ENCODE measurements at places on chromosomes 1 and 21. TPM values are rescaled to one million over a fixed set of nuclear protein-coding genes. Genes with fewer than 3 reads are reported as not detected.
A peak's percentile ranks its signal among the peaks of the same experiment; 100 is the strongest.

GRCh38 chr1:62784509-62785365, 805 bp downstream of the ATG4C start:
- peak overlapping the region; percentile 94 for H3K27ac ChIP-seq
- H3K4me1 ChIP-seq: peaks cover 25% of the 10 kb centered on the region
- H3K36me3 ChIP-seq: no peaks in the 10 kb centered on the region
- peak; percentile 40 for DNase-seq
- H3K27me3 ChIP-seq: no peaks in the 10 kb centered on the region

DNA sequence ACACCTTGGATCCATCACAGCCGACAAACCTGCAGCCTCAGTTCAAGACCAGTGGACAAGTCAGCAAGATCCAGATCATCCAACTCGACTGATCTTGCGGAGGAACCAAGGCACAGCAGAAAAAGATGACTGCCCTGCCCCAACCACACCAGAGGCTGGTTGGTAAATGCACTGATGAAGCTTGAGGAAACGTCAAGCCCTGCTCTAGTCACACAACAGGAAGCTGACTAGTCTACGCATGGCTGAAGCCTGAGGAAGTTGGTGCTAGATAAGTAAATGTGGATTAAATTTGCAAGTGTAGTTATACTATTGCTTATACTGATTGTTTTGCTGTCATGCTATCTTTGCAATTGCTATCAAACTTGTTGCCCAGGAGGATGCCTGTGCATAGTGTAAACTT, 89.0 kb downstream of the LIPI start:
- H3K4me3 ChIP-seq: no peak overlapping the region
- no peak overlapping the region for H3K27ac ChIP-seq
- no peaks in the 10 kb centered on the region for H3K4me1 ChIP-seq
- no peak for DNase-seq

DNA sequence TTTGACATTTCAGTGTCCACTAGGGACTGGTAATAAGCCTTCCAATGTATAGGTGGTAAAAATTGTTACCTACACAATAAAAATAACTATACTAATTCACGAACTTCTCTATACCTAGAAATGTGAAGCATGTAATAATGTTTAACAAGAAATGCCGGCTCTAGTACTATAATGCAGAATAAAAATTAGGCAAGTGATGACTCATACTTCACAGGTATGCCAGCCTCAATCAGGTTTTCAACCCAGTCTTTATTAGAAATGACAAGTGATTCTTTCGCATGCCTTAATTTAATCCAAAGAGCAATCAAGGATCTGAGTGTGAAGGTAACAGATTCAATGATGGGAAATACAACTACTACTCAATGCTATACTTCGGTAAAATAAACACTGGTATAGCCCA, 134.9 kb downstream of the RERE start:
- no peaks in the 10 kb centered on the region for H3K36me3 ChIP-seq
- H3K4me1 ChIP-seq: peaks cover 4% of the 10 kb centered on the region
- H3K27me3 ChIP-seq: no peaks in the 10 kb centered on the region
- H3K27ac ChIP-seq: no peak overlapping the region
- no peak for DNase-seq

GRCh38 chr1:34786521-34787325, 5.7 kb downstream of the GJB3 start:
- no peak overlapping the region for H3K4me3 ChIP-seq
- no peaks in the 10 kb centered on the region for H3K36me3 ChIP-seq

DNA sequence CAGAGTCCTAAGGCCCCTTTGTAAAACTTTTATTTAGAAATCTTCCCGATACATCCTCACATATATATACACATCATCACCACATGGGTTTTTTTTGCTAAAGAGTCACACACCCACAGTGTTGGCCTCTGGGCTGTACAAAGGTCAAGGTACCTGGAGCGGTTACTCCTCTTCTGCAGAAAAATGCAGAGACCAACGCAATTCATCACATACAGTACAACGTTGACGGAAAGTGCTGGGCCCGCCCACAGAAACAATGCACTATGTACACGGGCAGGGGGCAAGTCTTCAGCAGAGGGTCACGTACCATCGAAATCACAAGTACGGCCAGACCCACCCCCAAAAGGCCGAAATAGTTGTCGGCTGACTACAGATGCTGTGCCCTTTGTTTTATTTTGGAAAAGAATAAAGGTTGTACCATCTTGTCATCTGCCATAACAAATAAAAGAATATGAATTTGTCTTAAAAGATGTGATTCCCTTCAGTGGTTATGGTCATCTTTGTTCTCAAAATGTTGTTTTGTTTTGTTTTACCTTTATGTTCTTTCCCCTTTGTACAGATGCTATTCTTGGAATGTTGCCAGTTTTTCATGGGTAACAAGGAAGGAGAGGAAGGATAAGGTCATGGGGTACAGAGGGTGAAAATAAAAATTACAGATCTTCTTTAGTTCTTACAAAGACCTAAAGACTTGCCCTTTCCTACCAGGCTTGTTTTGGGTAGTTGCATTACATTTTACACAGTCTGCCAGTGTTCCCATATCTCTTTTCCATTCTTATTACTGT, 15.6 kb downstream of the TAL1 start:
- H3K36me3 ChIP-seq: no peaks in the 10 kb centered on the region
- peaks cover 9% of the 10 kb centered on the region for H3K4me1 ChIP-seq
- H3K27ac ChIP-seq: no peak overlapping the region
- DNase-seq: no peak
- no peak overlapping the region for H3K4me3 ChIP-seq
- no peaks in the 10 kb centered on the region for H3K27me3 ChIP-seq

DNA sequence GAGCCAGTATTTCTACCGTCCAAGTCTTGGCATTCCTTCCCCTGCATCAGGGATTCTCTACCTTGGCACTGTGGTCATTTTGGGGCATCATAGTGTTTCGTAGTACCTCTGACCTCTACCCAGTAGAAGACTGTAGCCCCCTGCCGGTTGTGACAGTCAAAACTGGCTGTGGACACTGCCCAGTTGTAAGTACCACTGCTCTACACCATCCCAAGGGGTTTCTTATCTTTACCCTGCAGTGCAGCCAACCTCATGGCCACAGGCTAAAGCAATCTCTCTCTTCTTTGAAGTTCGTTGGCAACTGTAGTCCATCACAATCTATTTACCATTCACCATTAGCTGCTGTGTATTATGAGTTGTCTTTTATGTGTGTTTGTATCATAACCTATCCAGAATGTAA, 29.3 kb upstream of the ERO1B start:
- H3K27me3 ChIP-seq: no peaks in the 10 kb centered on the region
- H3K27ac ChIP-seq: no peak overlapping the region
- H3K4me1 ChIP-seq: no peaks in the 10 kb centered on the region
- no peak overlapping the region for H3K4me3 ChIP-seq
- no peak for DNase-seq

GRCh38 chr1:78427506-78427905, 63.3 kb upstream of the PTGFR start:
- H3K27ac ChIP-seq: no peak overlapping the region
- H3K4me1 ChIP-seq: peaks cover 8% of the 10 kb centered on the region
- H3K4me3 ChIP-seq: no peak overlapping the region
- no peaks in the 10 kb centered on the region for H3K36me3 ChIP-seq

- H3K4me3 ChIP-seq: no peak overlapping the region
- H3K27ac ChIP-seq: no peak overlapping the region
- H3K36me3 ChIP-seq: no peaks in the 10 kb centered on the region
- H3K4me1 ChIP-seq: no peaks in the 10 kb centered on the region
Observed at GRCh38 chr1:191350938-191351337, 807.3 kb upstream of the RGS18 start.

DNA sequence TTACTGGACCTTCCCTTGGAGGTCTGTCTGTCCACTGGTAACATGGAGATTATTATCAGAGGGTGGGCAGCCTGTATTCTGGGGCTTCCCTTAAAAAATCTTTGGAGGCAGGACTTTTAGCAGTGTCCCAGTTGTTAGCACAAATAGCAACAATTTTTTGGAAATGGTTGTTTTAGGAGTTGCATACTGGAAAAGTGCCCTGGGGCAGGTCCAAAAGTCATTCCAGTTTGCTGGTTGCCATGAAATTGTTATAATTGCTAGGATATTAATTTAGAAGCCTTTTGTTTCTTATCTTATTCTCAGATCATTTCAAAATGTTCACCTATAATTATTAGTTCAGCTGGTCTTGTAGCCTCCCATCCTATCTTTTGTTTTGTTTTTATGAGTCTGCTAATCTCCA, 71.0 kb downstream of the PTGS2 start:
- H3K4me1 ChIP-seq: peaks cover 2% of the 10 kb centered on the region
- no peak overlapping the region for H3K4me3 ChIP-seq
- no peak overlapping the region for H3K27ac ChIP-seq
- DNase-seq: no peak
- H3K36me3 ChIP-seq: no peaks in the 10 kb centered on the region

- no peak for DNase-seq
- H3K4me1 ChIP-seq: peaks cover 5% of the 10 kb centered on the region
- H3K27me3 ChIP-seq: no peaks in the 10 kb centered on the region
- no peak overlapping the region for H3K27ac ChIP-seq
- H3K4me3 ChIP-seq: no peak overlapping the region
Observed at GRCh38 chr1:84246213-84246612, 55.3 kb upstream of the SAMD13 start.

GRCh38 chr1:220734571-220735326, 13.4 kb upstream of the MTARC2 start:
- H3K4me1 ChIP-seq: peaks cover 29% of the 10 kb centered on the region
- no peak overlapping the region for H3K27ac ChIP-seq
- no peak for DNase-seq
- H3K4me3 ChIP-seq: no peak overlapping the region
- no peaks in the 10 kb centered on the region for H3K36me3 ChIP-seq

- H3K27ac ChIP-seq: no peak overlapping the region
- no peak overlapping the region for H3K4me3 ChIP-seq
- no peak for DNase-seq
- H3K4me1 ChIP-seq: no peaks in the 10 kb centered on the region
Observed at GRCh38 chr1:235820061-235820460, 46.6 kb downstream of the LYST start.

- no peaks in the 10 kb centered on the region for H3K36me3 ChIP-seq
- H3K4me3 ChIP-seq: no peak overlapping the region
- no peaks in the 10 kb centered on the region for H3K27me3 ChIP-seq
Observed at GRCh38 chr1:247358920-247359319, 27.3 kb upstream of the ZNF496 start.

GRCh38 chr1:93988634-93989350, 79.6 kb upstream of the GCLM start:
- peaks cover 45% of the 10 kb centered on the region for H3K4me1 ChIP-seq
- no peaks in the 10 kb centered on the region for H3K36me3 ChIP-seq
- peak; percentile 18 for DNase-seq
- no peaks in the 10 kb centered on the region for H3K27me3 ChIP-seq

- H3K27me3 ChIP-seq: no peaks in the 10 kb centered on the region
- no peaks in the 10 kb centered on the region for H3K4me1 ChIP-seq
- DNase-seq: peak; percentile 62
- H3K4me3 ChIP-seq: no peak overlapping the region
- no peak overlapping the region for H3K27ac ChIP-seq
Observed at GRCh38 chr1:214328770-214329469, 48.0 kb downstream of the SMYD2 start.

DNA sequence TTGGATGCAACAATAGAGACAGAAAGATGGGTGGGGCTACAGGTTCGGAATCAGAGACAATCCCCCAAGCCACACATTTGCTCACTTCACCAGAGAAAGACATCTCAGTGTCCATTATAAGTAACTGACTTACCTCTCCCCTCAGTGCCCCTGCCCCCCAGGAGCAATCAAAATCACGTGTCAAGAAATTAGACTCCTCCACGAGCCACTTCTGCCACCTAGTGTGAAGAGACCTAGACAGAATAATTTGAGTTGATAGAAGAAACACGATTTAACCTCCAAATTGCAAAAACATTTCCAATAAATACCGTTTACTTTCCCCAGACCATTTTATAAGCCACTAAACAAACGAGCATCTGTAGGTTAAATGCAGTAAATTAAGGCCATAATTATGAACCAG, 123.2 kb downstream of the SLC30A10 start:
- no peaks in the 10 kb centered on the region for H3K4me1 ChIP-seq
- no peaks in the 10 kb centered on the region for H3K27me3 ChIP-seq
- no peak overlapping the region for H3K4me3 ChIP-seq
- H3K27ac ChIP-seq: no peak overlapping the region

DNA sequence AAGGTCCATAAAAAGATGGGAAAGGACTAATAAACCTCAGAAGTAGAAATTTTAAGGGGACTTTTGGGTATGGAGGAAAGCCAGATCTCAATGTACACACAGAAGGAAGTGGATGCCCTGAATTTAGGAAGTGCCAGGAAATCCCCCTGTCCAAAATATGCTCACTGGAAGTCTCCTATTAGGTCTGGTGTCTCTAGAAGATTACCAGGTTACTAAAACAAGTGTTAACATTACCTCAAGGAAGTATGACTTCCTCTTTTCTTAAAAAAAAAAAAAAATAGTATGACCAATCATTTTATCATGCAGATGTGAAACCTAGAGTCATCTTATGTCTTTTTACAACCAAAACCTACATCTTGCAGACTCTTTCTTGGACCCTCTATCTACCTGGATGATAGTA, 30.7 kb downstream of the CD58 start:
- no peaks in the 10 kb centered on the region for H3K27me3 ChIP-seq
- peak; percentile 85 for DNase-seq
- peaks cover 56% of the 10 kb centered on the region for H3K4me1 ChIP-seq
- H3K27ac ChIP-seq: peak overlapping the region; percentile 94
- peaks cover 60% of the 10 kb centered on the region for H3K36me3 ChIP-seq

DNA sequence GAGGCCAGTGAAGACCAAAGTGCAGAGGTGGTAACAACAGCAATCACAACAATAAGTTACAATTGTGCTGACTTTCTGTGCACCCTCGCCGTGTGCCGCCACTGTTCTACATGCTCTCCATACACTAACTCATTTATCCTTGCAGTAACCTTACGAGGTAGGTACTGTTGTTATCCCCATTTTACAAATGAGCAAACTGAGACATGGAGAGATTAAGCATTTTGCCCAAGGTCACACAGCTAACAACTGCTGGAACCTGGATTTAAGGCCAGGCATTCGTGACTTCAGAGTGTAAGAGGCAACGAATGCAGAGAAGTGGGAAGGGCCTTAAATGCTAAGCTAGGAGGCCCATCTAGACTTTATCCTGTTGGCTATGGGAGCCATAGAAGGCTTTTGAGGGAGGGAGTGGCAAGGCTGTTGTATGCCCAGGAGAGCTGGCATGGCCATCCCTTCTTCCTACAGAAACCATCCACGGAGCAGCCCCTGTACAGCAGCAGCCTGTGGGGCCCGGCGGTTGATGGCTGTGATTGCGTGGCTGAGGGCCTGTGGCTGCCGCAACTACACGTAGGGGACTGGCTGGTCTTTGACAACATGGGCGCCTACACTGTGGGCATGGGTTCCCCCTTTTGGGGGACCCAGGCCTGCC, 36.6 kb downstream of the AZIN2 start:
- no peak overlapping the region for H3K27ac ChIP-seq
- no peaks in the 10 kb centered on the region for H3K4me1 ChIP-seq
- no peaks in the 10 kb centered on the region for H3K27me3 ChIP-seq
- no peak overlapping the region for H3K4me3 ChIP-seq

GRCh38 chr1:76074321-76075187, at the start of gene ST6GALNAC3:
Gene ST6GALNAC3, plus strand, starts transcription at chr1:76074746.
- no peaks in the 10 kb centered on the region for H3K36me3 ChIP-seq
- no peaks in the 10 kb centered on the region for H3K27me3 ChIP-seq
- peaks cover 35% of the 10 kb centered on the region for H3K4me1 ChIP-seq
- peak within 1 kb of the TSS; percentile 59 for H3K4me3 ChIP-seq

- peak; percentile 53 for DNase-seq
- no peaks in the 10 kb centered on the region for H3K4me1 ChIP-seq
- H3K36me3 ChIP-seq: no peaks in the 10 kb centered on the region
- H3K4me3 ChIP-seq: no peak overlapping the region
- H3K27me3 ChIP-seq: no peaks in the 10 kb centered on the region
Observed at GRCh38 chr1:157369808-157370521, 182.3 kb downstream of the FCRL5 start.

CD244 gene
- 106 TPM for polyA plus RNA-seq

IVL gene
- not detected for polyA plus RNA-seq

NEK2 gene
- not detected for polyA plus RNA-seq

GPR153 gene
- not detected for polyA plus RNA-seq

PTAFR gene
- 115 TPM for polyA plus RNA-seq

GCSAML gene
- not detected for polyA plus RNA-seq

OR6K3 gene
- polyA plus RNA-seq: not detected

DNM3 gene
- polyA plus RNA-seq: not detected

TESK2 gene
- polyA plus RNA-seq: 3.9 TPM

Measured in CD14-positive monocyte (primary cell).